AG04450 (cell line): ENCODE measurements at places on chromosomes 3 and 15.

GRCh38 chr3:134366928-134367811 lies 7.1 kb downstream of the AMOTL2 start:
- DNase-seq = no peak

DNA sequence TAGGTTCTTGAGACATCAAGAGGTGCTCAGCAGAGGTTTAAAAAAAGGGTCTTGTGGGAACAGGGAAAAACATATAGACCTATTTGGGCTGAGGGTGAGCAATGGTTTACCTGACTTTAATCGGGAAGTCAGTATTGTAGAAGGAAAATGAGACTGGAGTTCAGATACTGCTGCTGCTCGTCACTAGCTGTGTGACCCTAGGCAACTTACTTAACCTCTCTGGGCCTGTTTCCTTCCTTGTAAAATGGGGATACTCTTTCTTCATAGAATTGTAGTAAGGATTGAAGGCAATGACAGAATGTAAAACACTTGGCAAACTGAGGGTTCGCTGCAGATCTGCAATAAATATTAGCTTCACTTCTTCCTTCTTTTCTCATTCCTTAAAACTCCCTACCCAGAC lies 327.5 kb upstream of the PROK2 start:
- no peak for DNase-seq

GRCh38 chr3:58591517-58592510 lies 14.6 kb upstream of the FAM107A start:
- no peak for DNase-seq

DNA sequence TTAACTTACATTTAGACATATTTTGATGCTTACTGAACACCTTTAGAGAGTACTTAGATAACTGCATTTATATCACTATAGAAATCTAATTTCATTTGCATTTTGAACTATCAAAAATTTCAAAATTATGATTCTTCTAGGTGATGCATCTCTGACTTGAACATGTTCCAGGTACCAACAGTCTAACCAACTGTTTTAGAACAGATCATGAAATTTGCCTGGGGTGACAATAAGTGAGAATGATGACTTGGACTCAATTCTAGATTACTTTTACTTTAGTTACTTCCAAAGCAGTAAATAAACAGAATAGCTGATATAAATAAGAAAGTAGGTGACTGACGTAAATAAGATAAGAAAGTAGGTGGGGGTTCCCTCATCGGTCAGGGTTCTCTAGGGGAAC lies 307.8 kb downstream of the BCHE start:
- no peak for DNase-seq

- DNase-seq = no peak
These were observed 566 bp downstream of the ETV5 start for GRCh38 chr3:186108106-186108940.

DNA sequence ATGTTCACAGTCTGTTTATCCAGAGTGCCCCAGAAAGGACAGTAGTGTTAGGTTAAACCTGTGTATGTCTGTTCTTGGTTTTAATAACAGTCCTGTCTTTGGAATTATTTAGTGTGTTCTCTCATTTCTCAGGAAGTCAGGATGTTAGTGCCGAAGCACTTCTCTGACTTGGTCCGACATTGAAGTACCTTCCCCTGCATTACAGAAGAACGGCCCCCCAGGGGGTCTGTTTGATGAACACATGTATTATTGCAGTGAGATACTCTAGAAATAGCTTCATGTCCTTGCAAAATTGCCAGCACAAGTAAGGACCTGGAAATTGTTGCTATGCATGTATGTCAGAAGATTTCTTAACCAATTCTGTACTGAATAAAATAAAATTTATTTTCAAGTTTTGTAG lies 110.9 kb downstream of the IGF1R start:
- no peak for DNase-seq

GRCh38 chr15:60372227-60372626 lies 25.6 kb downstream of the ANXA2 start:
- DNase-seq = no peak

- DNase-seq = no peak
These were observed 159.4 kb upstream of the SMAD3 start for GRCh38 chr15:66905954-66906353.

- no peak for DNase-seq
These were observed 372.0 kb upstream of the ATP10A start for GRCh38 chr15:26234976-26235767.

DNA sequence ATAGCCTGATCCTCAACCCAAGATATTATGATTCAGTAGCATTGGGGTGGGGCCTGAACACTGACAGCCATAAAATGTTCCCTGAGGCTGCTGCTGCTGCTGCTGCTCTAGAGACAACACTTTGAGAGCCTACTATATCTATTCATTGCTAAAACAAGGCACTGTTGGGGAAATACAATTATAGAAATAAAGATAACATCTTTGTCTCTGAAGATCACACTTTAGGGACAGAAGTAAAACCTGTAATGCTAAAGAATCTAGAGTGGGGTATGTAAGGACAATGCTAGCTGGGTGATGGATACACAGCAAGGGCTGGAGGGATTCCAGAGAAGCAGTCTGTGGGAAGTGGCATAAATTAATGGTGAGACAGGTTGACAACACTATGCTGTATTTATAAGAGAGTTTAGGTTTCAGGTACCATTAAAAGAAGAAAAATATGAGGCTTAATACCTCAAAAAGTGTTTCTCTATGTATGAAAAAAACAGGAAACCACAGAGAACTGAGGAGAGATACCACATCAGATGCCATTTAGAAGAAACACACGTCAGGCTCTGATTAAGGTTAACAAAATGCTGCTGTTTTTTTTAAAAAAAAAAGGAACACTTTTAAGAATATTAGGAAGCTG lies 115.9 kb downstream of the CBLB start:
- no peak for DNase-seq

GRCh38 chr3:126535636-126536035 lies 11.7 kb downstream of the CHST13 start:
- no peak for DNase-seq

DNA sequence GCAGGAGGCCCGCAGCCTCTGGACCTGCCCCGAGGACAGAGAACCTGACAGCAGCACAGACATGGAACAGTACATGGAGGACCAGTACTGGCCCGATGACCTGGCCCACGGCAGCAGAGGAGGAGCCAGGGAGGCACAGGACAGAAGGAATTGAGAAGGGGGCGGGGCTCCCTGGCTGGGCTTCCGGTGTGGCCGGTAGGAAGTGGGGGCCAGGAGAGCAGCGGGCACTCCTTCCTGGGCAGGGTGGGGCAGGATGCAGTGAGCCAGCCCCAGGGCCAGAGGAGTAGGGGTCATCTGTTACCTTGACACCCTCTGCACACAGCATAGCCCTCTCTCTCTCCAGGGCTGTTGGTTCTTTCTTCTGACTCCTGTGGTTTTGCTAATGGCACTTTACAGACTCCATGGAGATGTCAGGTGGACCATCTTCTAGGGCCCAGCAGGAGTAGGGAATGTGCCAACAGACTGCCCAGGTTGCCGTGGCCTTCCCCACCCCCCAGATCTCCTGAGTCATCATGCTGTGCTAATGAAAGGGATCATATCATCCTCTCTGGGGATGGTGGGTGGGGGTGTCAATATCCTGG lies 8.6 kb upstream of the ISG20 start:
- DNase-seq = no peak

DNA sequence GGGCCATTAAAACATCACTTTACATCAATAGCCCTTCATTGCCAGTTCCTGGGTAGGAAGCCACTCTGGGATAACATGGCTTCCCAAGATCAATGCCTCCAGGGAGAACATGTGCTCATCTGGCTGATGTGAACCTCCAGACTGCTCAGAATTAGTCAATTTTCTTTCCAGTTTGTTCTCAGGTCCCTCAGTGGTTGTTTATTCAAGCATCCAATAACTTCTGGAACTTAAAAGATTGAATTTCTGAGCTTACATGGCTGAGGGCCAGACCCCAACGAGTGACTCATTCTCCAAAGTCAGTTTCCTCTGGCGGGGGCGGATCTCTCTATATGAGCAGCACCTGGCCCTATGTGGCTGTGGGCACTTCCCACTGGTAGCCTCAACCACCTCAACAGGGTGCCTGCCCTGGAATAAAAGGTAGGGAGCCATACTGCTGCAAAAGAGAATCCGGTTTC lies 34.0 kb downstream of the LYZL4 start:
- peak; percentile 24 for DNase-seq

- no peak for DNase-seq
These were observed 7.0 kb downstream of the GYG1 start for GRCh38 chr3:148998297-148998696.

DNA sequence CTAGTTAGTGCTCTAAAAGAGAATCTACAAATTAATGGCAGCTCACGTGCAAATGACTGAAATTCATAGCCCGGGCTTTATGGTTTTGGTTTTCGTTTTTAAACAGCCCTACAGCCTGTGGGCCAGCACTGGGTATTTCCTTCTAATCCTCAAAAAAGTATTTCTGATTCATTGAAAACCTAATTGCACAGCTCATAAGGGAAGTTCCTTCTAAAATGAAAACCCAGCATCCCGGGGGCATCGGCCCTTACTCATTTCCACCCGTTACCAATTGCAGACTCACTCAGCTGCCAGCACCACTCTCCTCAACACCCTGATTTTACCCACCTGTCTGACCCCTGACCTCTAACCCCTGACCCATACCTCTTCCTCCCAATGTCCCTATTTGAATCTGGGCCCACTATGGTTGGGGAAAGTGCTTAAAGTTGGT lies 59.5 kb upstream of the ZNF148 start:
- no peak for DNase-seq

DNA sequence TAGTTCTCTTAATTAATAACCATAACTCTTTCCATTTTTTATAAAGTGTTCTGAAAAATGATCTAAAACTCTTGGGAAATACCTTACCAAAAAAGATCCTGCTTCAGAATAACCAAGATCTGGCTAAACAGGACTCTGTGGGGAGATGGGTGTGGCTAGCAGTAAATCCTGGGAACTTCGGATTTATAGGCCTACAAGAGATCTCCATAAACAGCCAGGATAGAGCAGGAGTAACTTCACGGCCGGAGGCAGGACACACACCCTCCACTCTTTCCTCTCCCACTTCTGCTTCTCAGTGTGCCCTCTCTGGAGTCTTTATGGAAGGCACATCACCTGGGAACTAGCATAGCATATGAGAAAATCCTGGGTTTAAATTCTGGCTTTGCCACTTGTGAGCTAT lies 309.4 kb upstream of the SOX2 start:
- DNase-seq = no peak

DNA sequence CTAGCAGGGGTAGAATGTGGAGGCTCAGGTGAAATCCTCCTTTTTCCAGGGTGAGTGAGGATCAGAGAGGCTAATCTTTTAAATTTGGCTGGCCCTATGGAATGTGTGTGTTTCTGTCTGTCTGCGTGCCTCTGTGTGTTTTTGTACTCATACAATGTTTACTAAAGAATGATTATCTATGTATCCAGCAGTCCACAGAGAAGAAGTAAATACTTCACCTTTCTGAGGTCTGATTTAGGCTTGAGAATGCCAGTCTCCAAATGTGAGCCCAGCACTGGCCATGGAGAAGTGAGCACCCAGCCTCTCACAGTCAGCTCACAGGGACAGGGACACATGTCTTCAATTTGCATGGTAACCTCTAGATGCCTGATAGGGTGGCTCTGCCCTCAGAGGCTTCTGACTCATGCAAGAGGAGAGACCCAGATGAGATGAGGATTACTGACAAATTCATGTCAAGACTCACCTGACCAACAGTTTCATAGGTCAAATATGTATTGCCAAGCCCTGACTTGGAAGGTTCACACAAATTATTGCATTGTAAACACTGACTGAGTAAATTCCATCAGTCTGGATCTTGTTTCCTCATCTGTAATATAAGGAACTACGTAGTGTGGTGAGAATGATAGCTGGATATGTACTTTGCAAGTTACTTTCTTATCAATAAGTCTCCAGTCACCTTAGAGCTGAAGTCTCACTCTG lies 31.0 kb downstream of the ENTPD3 start:
- no peak for DNase-seq

GRCh38 chr3:195806916-195807231 lies 4.9 kb downstream of the MUC4 start:
- DNase-seq = no peak

DNA sequence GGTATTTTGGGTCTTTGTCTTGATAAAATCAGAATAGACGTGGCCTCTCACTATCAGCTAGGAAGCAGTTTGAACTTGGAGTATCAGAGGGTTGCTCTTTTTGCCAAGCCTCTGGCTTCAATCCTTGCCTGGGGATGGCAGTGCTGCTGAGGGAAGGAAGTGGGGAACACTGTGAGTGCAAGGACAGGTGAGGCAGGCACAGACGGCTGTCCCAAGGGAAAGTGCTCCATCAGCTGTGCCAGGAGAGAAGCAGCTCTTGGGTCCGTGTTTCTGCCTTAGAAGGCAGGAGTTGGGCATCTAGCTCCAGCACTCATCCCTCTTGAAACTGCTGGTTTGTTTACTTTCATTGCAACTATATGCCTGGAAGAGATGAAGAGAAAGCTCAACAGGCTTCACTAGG lies 33.2 kb downstream of the PML start:
- DNase-seq = no peak
